Stimulated activated CD4-positive, alpha-beta T cell treated with anti-CD3 and anti-CD28 coated beads, TNF-alpha, amount 100 ng/mL, for 48 hours (primary cell): ENCODE measurements at places on chromosomes 2 and 18.

DNA sequence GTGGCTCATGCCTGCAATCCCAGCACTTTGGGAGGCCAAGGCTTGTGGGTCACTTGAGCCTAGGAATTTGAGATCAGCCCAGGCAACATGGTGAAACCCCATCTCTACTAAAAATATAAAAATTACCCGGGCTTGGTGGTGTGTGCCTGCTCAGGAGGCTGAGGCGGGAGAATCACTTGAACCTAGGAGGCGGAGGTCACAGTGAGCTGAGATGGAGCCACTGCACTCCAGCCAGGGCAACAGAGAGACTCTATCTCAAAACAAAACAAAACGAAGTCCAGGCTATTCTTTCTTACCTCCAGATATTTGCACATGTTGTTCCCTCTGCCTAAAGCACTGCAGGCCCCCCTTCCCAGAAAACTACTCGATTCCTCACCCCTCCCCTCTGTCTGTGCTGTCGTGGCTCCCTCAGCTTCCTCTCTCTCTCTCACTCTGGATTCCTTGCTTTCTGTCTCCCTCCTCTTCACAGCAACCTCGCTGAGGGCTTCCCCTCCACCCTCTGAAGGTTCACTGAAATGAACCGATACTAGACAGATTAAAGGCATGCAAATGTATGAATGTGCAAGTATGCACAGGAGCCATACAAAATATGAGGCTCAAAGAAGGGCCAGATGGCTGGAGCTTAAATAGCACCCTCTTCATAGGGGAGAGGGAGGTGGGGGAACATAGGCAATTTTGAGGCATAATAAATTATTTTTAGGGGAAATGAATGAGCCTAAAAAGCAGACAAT, 18.5 kb downstream of the TMEM177 start:
- no peak for DNase-seq

DNA sequence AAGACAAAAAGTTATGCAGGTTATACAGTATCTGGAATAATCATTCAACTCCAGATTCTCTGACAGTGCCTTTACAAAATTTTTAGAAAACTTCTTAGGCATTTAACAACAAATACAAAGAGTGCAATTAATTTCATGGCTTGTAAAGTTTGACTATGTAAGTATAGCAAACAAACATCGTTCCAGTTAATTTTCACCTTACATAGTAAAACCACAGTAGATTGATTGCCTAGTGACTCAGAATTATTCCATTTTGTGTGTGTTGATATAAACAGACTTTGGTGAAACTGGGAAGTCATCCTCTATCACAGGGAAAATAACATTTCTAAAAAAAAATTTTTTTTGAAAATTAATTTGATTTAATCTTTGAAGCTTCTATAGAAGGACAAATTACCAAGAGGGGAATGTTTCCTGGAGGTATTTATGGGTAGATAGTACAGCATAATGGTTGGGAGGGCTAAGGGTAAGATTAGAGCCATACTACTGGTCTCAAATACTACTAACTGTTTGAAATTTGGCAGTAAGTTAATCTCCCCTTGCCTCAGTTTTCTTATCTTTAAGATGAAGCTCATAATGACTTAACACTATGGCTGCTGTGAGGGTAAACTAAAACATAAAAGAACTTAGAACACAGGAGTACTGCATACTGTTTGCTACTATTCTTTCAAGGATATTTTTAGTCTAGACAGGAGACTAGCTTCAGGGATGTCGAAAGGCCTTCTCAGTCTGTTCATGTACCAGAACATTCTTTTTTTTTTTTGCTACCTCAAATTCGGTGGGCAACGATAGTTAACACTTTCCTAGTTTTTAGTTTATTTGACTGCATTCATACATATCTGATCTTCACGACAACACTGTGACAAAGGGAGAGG, 19.6 kb downstream of the NDUFAF7 start:
- no peak for DNase-seq

DNA sequence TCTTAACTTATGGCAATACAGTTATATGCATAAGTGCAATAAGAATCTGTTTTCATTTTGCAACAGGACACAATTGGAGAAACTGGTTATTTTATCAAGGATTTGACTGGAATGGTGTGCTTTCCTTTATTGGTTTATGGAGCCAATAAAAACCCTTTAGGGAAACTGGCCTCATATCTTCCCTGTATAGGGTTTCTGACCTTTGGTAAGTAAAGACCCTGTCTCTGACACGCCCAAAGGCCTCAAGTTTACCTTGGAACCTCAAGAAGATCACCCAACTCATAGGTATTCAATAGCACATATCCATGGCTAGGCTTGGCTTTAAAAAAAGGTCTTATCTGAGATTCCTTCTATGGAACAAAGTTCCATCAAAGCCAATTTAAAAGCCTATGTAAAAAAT, 11.2 kb downstream of the HAAO start:
- no peak for DNase-seq

- no peak for DNase-seq
These were observed 261.2 kb downstream of the BCL11A start for GRCh38 chr2:60292242-60292641.

GRCh38 chr2:233015019-233015645, 2.1 kb upstream of the NGEF start:
- no peak for DNase-seq

DNA sequence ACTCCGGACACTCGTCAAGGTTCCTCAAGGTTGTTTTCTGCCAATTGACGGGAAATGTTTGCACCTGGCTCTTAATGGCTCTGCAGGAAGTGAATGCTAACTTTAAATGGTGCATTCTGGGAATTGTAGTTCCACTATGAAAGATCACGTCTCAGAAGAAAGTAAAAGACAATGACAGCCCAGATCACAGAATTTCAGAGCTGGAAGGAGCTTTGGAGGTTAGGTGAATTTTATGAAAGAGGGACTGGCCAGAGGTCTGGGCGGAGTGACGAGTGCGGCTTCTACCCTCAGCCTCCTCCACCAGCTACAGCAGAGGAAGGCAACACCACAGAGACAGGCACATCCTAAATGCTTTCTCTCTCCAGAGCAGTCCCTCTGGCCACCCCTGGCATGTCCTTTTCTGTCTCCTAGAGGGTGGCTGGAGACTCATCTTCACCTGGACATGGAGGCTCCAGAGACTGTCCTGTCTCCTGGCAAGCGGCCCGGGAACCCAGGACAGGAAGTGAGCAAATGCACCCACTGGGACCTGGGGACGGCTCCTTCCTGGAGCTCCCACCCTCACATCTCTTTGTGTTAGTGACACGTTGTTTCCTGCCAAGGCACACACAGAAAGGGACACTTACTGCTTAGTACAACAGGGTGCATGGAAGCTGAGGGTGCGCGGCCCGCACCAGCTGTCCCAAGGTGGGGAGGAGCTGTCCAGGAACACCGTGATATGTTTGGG, 19.4 kb downstream of the THAP4 start:
- no peak for DNase-seq

GRCh38 chr2:117936871-117937428, 76.9 kb downstream of the CCDC93 start:
- DNase-seq, result no peak

DNA sequence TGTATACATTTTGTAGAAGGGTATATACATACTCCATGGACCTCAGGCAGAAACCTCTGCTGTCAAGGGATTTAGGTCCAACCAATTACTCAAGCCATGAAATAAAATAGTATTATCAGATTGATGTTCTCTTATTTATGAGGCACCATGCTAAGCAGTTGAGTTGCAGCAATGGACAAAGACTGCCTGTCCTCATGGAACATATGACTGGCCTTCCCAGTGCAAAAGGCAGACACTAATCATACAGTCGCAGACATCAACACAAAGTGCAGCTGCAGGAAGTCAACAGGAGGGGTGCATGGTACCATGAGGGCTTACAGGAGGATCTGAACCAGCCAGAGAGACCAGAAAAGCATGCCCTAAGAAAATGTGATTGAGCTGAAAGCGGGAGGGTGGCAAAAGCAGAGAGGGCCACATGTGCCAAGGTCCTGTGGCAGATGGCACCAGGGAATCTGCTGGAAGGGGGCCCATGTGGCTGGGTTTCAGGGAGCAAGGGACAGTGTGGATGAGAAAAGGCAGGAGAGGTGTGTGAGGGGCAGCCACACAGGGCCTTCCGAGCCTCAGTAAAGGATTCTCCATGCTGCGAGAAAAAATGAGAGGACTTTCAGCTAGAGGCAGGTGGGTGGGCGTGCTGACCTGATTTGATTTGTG, 61.4 kb upstream of the RNF152 start:
- DNase-seq, result no peak

DNA sequence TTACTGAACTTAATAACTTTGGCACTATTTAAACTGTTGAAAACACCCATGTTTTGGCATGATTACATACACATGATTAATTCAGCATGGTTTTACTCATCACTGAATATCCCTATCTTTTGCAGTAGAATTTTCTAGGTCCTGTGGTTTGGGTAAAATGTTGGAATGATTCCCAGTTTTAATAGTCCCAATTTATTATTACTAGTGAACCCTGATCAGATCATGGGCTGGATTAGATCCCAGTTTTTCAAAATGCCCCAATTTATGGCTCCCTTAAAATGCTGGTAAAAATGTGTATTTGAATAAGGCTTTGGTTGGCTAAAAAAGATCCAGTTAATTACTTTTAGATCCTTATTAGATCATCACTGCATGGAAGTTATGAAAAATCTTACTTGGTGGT, 273.6 kb upstream of the NRP2 start:
- DNase-seq, result no peak

DNA sequence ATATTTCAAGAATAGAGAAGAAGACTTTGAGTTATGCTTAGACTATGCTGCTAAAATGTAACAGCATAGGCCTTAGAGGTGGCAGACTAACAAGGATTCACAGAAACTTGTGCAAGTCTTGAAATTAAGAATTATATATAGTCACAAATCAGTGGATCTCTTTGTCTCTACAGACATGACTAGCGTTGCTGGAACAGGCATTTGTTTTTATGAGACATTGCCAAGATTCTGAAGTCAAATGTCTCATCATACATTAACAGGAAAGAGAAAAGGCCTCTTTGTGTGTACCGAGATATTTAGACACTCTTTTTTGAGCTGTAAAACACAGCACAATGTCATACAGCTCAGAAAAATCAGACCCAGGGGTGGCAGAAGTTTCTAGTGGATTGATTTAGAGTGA, 207.1 kb downstream of the TMX3 start:
- no peak for DNase-seq

DNA sequence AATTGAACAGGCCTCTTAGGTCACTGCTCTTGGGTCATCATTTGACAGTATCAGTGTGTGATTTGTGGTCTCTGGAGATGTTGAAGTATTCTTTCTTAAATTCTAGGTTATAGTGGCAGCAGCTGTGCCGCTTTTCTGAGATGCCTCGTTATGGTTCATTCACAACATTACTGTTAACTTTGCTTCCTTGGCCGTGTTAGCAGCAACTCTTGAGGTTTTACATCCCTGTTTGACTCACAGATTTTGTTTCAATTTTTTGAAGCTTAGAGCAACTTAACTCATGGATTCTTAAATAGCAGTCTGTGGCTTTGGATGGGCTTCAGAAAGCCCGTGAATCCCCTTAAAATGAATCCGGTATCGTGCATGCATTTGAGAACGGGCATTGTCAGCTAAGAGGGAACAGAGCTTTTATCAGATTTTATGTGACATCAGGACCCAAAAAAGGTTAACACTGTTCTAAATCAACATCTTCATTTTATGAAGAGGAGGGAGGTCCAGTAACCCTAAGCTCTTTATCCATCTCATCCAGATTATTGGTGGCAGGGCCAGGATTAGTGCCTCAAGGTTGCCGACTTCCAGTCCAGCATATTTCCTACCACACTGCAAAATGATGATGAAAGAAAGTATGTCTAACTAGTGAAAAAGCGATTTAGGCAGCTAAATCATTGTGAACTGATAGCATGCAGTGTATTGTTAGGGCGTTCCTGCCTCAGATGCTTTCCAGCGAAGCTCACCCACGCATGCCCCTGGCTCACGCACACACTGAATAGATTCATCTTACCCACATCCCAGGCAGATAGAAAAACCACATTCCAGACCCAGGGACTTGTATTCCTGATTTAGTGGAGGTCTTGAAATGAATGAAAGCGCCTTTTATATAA, 5.1 kb downstream of the TRIB2 start:
- DNase-seq, result no peak

- no peak for DNase-seq
These were observed 17.6 kb upstream of the CLIP4 start for GRCh38 chr2:29097569-29097968.

GRCh38 chr2:95392730-95393455, 9.6 kb upstream of the FAHD2A start:
- no peak for DNase-seq

- no peak for DNase-seq
These were observed 21.1 kb upstream of the SCYGR2 start for GRCh38 chr2:227577555-227577954.

GRCh38 chr2:214261683-214262082, 149.2 kb upstream of the VWC2L start:
- DNase-seq, result no peak

DNA sequence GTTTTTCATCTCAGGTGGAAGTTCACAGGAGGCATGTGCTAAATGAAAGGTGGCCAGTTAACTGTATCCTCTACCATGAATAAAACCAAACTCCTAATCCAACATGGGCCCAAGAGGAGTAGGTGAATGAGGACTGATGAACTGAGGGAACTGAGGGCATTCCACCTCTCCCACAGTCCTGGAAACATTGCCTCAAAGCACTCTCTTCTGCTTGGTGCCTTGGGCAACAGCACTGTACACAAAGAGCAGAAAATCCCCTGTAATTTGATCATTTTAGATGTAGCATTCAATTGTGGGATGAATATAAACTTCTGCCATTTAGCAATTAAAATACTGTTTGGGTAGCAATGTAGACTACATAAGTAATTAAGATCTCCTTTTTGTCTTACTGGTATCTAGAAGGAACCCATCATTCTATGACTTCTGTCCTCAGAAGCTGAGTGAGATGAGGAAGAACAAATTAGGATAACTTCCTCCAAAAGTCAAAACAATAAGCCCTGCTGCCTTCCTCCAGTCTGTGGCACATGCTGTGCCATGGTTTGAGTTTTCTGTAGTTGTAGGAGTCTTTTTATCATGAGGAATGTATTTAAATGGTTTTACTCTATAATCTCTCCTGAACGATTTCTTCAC, 86.7 kb upstream of the ZEB2 start:
- no peak for DNase-seq

DNA sequence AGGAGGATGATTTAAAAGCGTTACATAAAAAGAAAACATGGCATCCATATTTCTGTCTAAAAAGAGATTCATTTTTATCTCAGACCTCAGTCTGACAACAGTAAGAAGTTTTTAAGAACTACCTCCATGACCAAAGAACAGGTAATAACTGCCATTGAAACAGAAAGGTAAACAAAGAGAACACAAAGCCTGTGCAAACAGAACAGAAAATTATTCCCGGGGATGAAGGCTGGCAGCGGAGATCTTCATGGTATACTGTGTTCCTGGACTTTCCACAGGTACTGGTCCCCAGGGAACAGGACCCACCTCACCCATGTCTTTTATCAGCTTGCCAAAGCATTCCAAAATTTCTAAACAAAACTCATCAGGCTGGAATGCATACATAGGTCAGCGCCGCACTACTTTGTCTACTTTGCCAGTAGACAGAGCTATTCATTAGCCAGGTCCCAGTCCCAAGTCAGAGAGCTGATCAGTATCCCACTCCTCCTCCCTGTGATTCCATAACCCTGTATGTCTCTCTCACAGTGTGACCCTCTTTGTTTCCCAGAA, 277.3 kb downstream of the MBD2 start:
- no peak for DNase-seq
